Kidney (tissue), 22 donors: ENCODE measurements at places on chromosomes 12 and 14.

DNA sequence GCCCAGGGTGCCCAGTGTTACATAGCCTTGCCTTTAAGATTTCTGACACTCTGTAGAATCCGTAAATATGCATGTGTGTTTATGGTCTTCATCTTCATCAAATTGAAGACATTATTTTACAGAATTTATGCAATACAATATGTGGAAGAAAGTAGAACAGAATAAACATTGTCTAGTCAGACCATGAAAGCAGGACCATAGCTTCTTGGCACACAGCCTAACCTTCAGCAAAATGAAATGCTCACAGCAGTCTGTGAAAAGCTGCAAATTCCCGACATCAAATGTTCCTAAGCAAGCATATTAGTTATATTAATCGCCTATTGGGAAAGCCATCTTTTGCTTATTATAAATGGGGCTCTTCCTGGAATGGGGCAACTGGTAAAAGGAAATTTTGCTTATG lies 111.3 kb upstream of the GARIN2 start:
- no peaks in the 10 kb centered on the region for H3K4me1 ChIP-seq
- H3K27me3 ChIP-seq = no peaks in the 10 kb centered on the region
- H3K4me3 ChIP-seq = no peak overlapping the region
- H3K27ac ChIP-seq = no peak overlapping the region
- DNase-seq = no peak

DNA sequence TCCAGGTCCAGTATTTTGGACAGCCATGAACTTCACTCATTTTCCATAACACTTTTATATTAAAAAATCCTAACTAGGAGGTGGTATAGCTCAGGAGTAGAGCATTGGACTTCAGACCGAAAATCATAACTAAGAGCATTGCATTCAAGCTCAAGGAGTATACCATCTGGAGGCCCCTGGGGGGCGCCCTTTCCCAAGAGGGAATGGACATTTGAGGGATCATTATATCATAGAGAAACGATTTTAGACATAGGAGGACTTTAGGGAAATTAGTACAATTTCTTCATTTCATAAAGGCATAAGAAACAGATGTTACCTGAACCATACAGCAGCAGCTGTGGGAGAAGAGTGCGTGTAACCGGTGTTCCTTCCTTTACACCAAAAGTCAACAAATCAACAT lies 5.2 kb upstream of the ATG14 start:
- peaks cover 8% of the 10 kb centered on the region for H3K4me1 ChIP-seq
- no peaks in the 10 kb centered on the region for H3K27me3 ChIP-seq
- H3K27ac ChIP-seq = no peak overlapping the region
- H3K36me3 ChIP-seq = no peaks in the 10 kb centered on the region
- no peak overlapping the region for H3K4me3 ChIP-seq

DNA sequence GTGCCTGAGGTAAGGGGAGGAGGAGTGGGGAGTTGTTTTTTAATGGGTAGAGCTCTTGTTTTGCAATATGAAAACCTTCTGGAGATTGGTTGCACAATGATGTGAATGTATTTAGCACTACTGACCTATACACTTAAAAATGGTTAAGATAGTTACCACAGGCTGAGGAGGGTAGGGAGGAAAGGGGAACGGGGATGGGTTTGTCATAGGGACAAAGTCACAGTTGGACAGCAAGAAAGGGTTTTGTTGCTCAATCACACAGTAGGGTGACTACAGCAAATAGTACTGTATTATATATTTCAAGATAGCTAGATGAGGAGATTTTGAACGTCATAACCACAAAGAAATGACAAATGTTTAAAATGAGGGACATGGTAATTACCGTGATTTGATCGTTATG lies 1562.4 kb downstream of the AACS start:
- no peaks in the 10 kb centered on the region for H3K4me1 ChIP-seq
- H3K4me3 ChIP-seq = no peak overlapping the region
- no peak overlapping the region for H3K27ac ChIP-seq
- H3K27me3 ChIP-seq = no peaks in the 10 kb centered on the region
- no peak for DNase-seq

- DNase-seq = peak; percentile 20
- H3K27me3 ChIP-seq = no peaks in the 10 kb centered on the region
- H3K4me3 ChIP-seq = no peak overlapping the region
- H3K27ac ChIP-seq = no peak overlapping the region
These were observed 168.2 kb downstream of the KIF26A start for GRCh38 chr14:104306450-104307040.

DNA sequence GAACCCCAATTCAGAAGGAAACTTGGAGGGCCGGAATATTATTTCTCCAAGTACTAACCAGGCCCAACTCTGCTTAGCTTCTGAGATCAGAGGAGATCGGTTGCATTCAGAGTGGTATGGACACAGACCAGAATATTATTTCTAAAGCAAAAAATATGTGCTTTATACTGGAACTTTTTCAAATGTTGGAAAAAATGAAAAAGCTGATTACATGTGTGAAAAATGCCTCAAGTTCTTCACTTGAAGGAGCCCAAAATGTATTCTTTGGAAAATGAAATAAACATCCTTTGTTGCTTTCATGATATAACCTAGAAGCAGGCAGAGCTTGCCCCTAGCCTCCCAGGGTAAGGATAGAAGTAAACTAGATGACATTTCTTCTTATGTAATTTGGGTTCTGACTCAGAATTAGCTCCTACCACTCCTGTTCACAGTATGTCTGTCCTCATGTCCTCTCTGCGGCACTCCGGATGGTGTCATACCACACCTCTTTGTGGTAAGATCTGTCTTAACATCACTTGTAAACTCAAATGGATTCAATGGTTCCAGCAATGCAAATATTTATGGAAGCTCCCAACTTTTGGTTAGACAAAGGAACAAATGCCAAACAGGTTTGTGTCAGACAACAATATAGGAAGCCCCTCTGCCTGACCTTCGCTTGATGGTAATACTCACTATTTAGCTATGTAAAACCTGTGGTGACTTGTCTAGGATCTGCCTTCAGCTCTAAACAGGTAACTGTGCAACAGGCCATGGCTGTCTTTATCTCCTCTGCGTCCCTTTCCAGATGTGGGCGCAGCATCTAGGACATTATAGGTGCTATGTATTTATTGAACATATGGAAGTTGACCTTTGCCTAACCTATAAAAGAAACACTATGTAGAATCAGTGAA lies 178.5 kb downstream of the SSPN start:
- H3K27ac ChIP-seq = no peak overlapping the region
- H3K4me1 ChIP-seq = no peaks in the 10 kb centered on the region
- no peak overlapping the region for H3K4me3 ChIP-seq
- H3K27me3 ChIP-seq = no peaks in the 10 kb centered on the region
- H3K36me3 ChIP-seq = peaks cover 2% of the 10 kb centered on the region
- no peak for DNase-seq

DNA sequence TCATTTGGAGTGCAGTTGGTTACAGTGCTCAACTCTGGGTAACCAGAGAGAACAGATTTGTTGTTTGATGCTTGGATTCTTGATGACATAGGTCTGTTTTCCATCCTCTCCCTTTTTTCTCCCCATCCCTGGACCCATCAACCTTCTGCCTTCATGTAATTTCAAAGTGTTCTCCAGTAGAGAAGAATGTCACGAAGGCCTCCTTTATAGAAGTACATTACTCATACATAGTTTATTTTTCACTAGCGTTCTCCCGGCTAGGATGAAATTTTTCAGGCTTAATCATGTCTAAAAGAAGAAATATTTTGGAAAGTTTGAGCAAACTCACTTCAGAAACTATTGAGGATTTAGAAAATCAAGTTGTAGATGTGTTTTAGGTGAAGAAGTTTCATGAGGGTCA lies 20.9 kb upstream of the APPL2 start:
- H3K36me3 ChIP-seq = no peaks in the 10 kb centered on the region
- no peak overlapping the region for H3K27ac ChIP-seq
- H3K4me3 ChIP-seq = no peak overlapping the region

GRCh38 chr12:98651328-98651727 lies 6.2 kb downstream of the APAF1 start:
- H3K36me3 ChIP-seq = peaks cover 8% of the 10 kb centered on the region
- DNase-seq = no peak
- H3K4me1 ChIP-seq = no peaks in the 10 kb centered on the region
- no peak overlapping the region for H3K4me3 ChIP-seq

DNA sequence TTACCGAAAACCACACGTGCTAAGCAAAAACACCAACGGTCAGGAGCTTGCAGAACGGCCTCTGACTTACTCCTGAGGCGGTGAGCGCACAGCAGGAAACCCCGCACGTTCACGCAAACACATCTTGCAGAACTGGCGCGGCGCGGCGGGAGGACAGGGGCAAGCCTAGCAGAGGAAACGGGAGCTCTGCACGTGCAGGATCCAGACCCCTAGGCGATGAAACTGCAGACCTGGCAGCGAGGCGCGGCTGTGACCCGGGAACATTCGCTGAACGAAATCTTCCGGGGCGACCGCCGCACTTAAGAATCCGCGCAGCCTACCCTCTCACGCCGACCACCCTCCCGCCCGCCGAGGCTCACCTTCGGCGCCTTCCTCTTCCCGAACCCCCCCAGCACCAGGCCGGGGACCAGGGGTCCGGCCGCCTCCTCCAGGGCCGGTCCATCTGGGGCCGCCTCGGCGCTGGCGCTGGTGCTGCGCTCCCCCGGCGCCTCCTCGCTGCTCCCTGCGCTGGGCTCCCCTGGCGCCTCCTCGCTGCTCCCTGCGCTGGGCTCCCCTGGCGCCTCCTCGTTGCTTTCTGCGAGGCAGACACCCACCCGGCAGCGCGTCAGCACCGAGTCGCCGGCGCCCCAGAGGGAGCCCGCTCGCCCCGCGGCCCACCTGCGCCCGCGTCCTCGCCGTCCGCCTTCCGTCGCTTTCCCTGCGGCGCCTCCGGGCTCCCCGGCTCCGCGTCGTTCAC lies 615 bp downstream of the DDX51 start:
- H3K4me3 ChIP-seq = peak overlapping the region; percentile 67
- H3K27ac ChIP-seq = no peak overlapping the region
- no peaks in the 10 kb centered on the region for H3K27me3 ChIP-seq
- H3K4me1 ChIP-seq = no peaks in the 10 kb centered on the region
- no peak for DNase-seq

GRCh38 chr12:105455261-105455660 lies 124.8 kb downstream of the C12orf75 start:
- no peak overlapping the region for H3K27ac ChIP-seq
- peak; percentile 19 for DNase-seq
- no peaks in the 10 kb centered on the region for H3K4me1 ChIP-seq
- H3K36me3 ChIP-seq = no peaks in the 10 kb centered on the region

- H3K36me3 ChIP-seq = no peaks in the 10 kb centered on the region
- H3K4me1 ChIP-seq = no peaks in the 10 kb centered on the region
- H3K27ac ChIP-seq = no peak overlapping the region
- no peaks in the 10 kb centered on the region for H3K27me3 ChIP-seq
- DNase-seq = no peak
These were observed 11.6 kb upstream of the CHFR start for GRCh38 chr12:132899033-132899432.

- no peaks in the 10 kb centered on the region for H3K27me3 ChIP-seq
- no peak overlapping the region for H3K27ac ChIP-seq
- no peak overlapping the region for H3K4me3 ChIP-seq
These were observed 101.4 kb upstream of the FKBP4 start for GRCh38 chr12:2693244-2693860.

DNA sequence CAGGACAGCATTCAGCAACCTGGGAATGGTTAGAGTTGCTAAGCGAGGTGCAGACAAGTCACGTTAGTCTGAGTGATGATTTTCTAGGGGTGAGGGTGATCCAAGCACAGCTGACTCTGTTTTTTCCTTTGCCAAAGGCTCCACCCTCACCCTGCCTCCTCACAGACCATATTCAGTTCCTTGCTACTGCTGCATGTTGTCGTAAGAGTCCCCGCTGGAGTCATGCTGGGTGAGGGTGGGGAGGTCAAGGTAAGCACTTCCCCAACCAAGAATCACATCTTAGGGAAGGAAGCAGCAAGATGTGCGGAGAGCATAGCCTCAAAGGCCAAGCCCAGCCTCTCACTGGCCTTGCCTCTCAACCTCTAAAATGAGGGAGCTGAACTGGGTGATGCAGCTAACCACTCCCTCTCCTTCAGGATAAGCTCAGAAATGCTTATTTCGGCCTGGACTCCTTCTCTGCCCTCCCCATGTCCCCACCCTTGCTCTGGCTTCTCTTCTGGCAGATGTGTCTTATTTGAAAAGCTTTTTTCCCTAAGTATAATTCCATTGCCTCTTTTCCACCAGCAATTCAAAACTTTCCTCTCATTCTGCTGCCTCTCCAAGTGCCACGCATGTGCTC lies 66.9 kb upstream of the ACTN1 start:
- H3K36me3 ChIP-seq = no peaks in the 10 kb centered on the region
- no peak overlapping the region for H3K4me3 ChIP-seq
- H3K27ac ChIP-seq = peak overlapping the region; percentile 45
- no peaks in the 10 kb centered on the region for H3K4me1 ChIP-seq
- DNase-seq = no peak
